ENCODE measurements at places on chromosomes 6 and 20.

GRCh38 chr6:159966981-159967380 lies 1.9 kb upstream of the IGF2R start:
- no peak for DNase-seq

DNA sequence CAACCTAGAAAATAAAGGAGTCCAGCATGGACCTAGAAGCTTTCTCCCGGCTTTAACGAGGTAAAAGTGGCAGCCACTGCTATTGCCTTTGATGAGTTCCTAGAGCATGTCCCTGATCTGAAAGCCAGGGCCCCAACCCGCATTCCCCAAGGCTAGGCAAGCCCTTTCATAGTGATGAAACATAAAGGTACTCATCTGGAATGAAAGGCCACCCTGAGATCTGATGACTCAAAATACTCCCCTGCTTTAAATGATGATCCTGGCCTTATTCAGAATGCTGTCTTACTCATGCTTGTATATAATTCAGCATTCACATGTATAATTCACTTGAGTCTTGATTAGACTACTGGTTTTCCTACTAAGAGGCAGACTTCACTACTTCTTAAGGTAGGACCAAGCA lies 21.3 kb downstream of the TTPAL start:
- no peak for DNase-seq

DNA sequence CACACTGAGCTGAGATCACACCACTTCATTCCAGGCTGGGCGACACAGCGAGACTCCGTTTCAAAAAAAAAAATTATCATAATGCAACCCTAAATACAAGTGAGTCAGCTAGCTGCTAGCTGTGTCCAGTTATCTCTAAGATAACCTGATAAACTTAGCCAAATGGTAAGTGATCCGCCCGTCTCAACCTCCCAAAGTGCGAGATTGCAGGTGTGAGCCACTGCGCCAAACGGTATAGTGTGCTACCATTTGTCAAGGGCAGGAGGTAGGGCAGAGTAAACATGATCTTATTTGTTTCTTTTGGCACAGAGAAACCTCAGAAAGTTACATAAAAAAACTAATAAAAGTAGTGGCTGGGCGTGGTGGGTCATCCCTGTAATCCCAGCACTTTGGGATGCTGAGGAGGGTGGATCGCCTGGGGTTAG lies 4.7 kb upstream of the C6orf132 start:
- no peak for DNase-seq

DNA sequence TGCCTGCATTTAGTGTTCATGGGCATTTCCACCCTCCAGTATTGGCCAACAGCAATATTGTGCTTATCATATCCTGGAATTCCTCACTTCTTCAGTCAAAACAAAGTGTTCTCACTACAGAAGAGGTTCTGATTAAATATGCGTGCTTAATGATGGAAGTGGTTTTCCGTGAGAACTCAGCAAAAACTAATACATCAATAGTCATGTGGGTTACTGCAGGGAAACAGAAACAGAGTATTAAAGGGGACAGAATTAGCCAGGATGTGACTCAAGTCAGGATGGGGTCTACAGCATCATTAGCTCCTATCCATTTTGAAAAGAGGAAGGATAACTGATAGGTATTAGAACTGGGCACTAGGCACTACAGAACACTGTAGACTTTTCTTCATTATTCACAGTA lies 384.6 kb downstream of the CDKAL1 start:
- no peak for DNase-seq

GRCh38 chr20:2006452-2007361 lies 12.8 kb upstream of the PDYN start:
- no peak for DNase-seq

GRCh38 chr20:58889798-58890517 lies 37.4 kb downstream of the GNAS start:
- DNase-seq = no peak

DNA sequence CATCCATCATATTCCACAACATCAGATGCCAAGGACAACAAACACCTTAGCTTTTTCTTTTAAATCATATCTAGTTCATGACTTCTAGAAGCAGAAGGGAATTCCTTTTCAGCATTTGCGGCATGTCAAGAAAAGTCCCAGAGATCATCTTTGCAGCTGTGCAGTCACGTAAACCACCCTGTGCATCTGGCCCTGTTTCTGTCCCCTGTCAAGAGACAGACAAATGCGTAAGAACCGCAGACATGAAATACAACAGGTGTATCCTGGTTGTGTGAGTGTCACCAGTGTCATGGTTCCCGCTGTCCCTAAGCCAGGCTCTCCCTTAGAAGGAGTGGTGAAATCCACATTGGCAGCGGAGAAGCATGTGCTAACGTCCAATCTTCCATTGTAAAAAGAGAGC lies 28.1 kb downstream of the LY86 start:
- no peak for DNase-seq

DNA sequence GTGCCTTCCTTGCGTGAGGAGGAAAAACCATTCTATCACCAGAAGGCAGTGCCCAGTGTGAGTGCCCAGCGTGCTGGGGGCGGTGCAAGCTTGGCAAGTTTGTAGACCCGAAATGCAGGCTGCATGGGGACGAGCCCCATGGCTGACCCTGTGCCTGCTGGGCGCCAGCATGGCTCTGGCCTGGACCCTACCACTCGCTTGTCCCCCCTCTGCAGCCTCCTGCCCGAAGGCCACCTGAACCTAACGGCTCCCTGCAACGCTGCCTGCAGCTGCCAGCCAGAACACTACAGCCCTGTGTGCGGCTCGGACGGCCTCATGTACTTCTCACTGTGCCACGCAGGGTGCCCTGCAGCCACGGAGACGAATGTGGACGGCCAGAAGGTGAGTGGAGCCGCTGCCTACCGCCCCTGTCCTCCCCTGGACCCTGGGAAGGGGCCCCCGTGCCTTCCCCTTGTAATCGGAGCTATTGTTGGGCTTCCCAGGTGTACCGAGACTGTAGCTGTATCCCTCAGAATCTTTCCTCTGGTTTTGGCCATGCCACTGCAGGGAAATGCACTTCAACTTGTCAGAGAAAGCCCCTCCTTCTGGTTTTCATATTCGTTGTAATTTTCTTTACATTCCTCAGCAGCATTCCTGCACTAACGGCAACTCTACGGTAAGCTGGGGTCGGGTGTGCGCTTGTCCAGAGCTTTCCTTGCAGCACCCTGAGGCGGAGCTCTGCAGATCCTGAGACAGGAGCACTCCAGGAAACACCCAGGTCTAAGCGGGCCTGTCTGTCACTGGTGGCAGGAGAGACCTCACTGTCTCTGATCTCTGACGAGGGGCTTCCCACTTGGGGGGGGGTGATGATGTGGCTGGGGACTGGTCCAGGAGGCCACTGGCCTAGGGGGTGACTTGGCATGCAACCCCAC lies 25.5 kb downstream of the SLCO4A1 start:
- DNase-seq = no peak

GRCh38 chr20:50977066-50978021 lies 18.7 kb downstream of the MOCS3 start:
- DNase-seq = no peak

DNA sequence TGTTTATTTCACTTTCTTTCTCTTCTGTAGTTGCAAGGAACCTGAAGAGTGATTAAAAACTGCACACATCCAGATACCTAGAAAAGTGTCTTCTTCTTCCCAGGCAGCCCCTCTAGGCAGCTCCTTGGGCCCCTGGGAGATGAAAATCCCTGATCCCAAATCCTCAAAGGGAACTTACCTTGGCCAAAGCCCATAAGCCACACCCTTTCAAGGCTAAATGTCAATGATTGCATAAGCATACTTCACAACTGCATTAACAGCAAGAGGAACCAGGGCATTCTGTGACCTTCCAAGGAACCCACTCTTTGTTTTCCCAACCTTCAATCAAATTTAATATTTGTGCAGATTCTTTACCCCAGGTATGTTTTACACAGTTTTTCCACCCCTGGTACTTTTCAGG lies 4.4 kb upstream of the HMGN3 start:
- DNase-seq = no peak

GRCh38 chr6:31945507-31946369 lies at the start of gene CFB:
CFB (plus strand) TSS chr6:31946095; CDS start chr6:31946222, 127 bp downstream.
- DNase-seq = no peak

Data from stimulated activated CD8-positive, alpha-beta memory T cell treated with anti-CD3 and anti-CD28 coated beads, Interleukin-4, amount 100 ng/mL, for 24 hours (primary cell).